Stimulated activated CD8-positive, alpha-beta memory T cell treated with anti-CD3 and anti-CD28 coated beads, Interleukin-12 subunit alpha, Interleukin-12 subunit beta, amount 100 ng/mL, for 4 hours (primary cell): ENCODE measurements at places on chromosomes 5 and 9.

DNA sequence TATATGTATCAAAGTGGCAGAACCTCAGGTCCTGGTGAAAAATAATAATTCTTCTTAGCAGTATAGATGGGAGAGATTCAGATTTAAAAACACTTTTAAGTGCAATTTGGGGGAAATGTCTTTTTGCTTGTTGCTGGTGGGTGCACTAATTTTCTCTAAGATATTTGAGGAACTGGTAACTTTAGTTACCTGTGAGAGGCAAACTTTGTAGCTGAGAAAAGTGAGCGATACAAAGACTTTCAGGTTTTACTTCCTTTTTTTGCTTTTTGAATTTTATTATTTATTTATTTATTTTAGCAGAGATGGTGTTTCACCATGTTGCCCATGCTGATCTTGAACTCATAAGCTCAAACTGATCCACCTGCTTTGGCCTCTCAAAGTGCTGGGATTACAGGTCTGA, 303.1 kb upstream of the PTGER4 start:
- DNase-seq: no peak

GRCh38 chr9:127053057-127053821, 69.2 kb downstream of the ANGPTL2 start:
- no peak for DNase-seq

GRCh38 chr5:39113354-39113953, 39.3 kb upstream of the RICTOR start:
- no peak for DNase-seq

DNA sequence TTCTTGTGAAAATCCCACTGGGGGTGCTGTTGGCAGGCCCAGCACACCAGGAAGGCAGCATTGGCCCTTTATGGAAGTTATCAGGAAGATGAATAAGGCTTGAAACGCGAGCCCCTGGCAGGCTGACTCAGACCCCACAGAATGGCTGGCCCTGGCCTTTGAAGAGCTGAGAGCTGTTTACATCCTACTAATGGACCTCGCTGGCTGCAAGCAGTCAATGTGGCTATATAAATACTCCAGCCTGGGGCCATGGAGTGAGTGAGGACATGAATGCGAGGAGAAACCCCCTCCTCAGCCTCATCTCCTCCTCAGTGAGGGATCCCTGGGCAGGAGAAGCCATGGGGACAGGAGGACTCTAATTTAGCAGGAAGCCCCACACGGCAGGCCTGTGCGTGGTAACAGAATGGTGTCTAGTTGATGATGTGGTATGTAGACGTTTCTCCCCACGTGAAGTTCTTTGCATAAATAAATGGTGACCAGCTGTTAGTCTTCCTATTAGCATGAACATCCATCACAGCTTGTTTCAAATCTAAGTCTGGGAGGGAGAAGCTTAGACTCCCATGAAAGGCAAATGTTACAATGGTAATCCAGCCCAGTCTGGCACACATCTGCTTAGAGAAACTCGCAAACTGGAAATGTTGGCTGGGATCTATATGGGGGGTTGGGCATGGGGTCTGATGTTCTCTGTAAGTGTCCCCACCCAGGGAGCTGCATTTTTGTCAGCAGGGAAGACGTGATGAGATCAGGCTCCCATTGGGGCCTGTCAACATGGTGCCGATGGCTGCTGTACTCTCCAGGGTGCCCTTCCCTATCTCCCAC, 175.1 kb upstream of the PITX1 start:
- no peak for DNase-seq

DNA sequence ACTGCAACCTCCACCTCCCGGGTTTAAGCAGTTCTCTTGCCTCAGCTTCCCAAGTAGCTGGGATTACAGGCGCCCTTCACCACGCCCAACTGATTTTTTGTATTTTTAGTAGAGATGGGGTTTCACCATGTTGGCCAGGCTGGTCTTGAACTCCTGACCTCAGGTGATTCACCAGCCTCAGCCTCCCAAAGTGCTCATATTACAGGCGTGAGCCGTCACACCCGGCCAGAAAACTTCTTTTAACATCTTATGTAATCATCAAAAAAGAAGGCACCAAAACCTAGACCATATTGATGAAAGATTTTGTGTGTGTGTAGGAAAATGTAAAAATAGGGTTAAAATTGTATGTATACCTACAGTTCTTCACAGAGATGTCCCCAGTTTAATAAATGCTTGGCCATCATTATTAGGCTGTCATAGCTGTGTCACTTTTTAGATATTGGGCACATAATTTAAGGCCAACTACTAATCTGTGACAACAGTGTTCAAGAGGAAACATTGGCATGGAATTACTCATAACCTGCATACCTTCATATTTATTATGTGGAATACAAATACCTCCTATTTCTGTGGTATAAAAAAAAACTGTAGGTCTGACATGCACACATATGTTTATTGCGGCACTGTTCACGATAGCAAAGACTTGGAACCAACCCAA, 44.4 kb downstream of the RAD50 start:
- no peak for DNase-seq

DNA sequence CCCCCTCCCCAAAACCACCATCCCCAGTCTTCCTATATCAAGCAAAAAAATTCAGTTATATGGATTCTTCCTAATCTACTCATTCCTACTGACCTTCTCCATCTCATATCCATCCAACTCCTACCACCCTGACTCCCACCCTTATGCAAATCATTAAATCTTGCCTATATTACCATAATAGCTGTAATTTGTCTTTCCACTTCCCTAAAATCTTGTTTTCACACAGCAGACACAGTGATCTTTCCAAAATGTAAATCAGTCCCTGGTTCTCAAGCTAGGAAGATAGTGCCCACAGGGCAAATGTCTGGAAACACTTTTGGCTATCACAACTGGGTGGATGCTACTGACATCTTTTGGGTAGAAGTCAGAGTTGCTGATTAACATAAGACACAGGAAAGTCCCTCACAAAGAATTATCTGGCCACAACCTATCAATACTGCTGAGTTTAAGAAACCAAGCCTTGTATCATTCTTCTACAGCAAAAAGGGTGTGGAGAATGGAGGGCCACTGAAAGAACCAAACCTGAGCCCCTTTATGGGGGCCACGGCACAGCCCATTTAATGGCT, 1.4 kb downstream of the SRA1 start:
- DNase-seq: no peak

DNA sequence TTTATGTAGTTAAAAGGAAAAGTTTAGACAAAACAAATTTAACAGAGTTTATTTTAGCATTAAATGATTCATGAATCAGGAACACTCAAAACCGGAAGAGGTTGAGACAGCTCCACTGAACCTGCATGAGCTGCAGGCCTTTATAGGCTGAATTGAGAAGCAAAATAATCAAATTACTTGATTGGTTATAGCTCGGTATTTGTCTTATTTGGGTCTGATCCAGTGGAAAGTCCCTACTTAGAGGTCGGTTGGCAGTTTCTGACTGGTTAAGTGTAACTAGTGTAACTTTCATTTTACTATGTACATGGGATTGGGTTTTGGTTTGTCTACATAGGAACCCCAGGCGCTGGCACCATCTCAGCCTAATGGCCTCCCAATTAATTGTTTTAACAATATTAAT, 74.1 kb upstream of the PIK3R1 start:
- no peak for DNase-seq

GRCh38 chr9:22156586-22156985, 147.5 kb upstream of the CDKN2B start:
- DNase-seq: no peak

DNA sequence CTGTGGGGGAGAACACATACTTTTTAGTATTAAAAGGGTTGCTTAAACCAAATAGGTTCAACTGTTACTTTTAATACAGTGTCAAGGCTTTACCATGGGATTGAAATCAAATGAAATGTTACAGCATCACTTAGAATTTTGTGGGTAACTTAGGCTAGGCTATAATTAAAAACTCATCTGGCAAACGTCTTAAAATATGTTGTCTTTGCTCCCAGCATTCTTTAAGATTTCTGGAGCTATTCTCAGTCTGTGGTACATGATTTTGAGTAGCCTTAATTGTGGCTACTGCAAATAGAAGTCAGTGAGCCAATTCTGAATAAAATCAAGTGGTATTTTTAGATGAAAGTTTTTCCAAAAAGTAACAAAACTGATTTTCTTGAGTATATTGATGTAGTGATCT, 30.7 kb downstream of the UHRF2 start:
- DNase-seq: no peak

GRCh38 chr9:97853056-97853843, at the start of gene FOXE1:
TSS of gene FOXE1 (plus strand) at chr9:97853226. CDS start at chr9:97853915, 689 bp downstream.
- DNase-seq: no peak

DNA sequence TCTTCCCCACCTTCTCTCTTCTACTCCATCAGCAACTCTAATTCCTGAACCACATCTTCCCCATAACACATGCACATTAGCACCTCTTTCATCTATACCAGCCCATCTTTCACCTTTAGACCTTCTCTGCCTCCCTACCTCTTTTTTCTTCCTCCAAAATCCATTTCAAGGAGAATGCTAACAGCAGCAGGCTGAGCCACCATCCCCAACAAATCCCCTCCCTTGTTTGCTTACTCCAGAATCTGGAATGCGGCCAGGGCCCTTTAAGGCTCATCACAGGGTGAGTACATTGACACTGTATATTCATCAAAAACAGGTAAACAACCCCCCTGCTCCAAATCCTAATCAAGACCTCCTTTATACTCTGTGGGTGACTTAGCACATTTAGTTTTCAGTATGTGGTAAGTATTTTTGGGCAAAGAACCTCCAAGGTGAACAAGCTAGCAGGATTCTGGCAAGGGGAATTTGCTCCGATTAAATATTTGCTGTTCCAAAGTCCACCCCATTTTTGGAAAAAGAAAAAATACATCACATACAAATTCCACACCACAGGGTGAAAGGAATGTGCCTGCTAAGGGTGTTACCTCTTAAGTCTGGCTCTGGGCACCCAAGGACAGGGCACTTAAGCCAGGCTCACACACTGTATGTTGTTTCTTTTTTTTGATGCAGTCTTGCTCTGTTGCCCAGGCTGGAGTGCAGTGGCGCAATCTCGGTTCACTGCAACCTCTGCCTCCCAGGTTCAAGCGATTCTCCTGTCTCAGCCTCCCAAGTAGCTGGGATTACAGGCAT, 71.4 kb downstream of the SERINC5 start:
- no peak for DNase-seq
